ENCODE measurements at places on chromosomes 6 and 20. TPM values are rescaled to one million over a fixed set of nuclear protein-coding genes. Genes with fewer than 3 reads are reported as not detected.

Gene BMP5
- 5.6 TPM for total RNA-seq

Gene ANKRD6
- 2.7 TPM for total RNA-seq

Gene BNIP5
- total RNA-seq = 16.0 TPM

Gene SYCP2L
- total RNA-seq = not detected

DNA sequence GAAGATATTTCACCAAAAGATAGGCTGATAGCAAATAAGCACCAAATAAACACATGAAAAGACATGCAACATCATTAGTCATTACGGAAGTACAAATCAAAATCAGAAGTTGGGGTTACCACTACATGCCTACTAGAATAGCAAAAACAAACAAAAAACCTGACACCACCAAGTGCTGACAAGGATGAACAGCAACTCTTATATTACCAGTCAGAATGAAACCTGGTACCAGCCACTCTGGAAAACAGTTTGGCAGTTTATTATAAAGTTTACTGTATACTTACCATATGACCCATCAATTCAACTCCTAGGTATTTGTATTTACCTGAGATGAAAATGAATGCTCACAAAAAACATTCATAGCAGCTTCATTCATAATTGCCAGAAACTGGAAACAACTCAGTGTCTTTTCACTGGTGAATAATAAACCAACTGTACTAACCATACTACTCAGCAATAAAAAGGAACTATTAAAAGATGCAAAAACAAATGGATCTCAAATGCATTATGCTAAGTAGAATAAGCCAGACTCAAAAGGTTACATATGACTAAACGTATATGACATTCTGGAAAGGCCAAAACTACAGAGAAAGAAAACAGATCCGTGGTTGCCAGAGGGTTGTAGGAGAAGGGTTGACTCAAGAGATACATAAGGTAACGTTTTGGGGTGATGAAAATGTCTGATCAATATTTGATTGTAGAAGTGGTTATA is 33.0 kb downstream of the NUP153 start:
- peaks cover 51% of the 10 kb centered on the region for H3K36me3 ChIP-seq
- no peak overlapping the region for H3K4me3 ChIP-seq
- peaks cover under 1% of the 10 kb centered on the region for H3K4me1 ChIP-seq
- no peaks in the 10 kb centered on the region for H3K27me3 ChIP-seq

GRCh38 chr20:61057443-61058121 is 194.5 kb upstream of the CDH4 start:
- H3K27ac ChIP-seq = no peak overlapping the region
- no peaks in the 10 kb centered on the region for H3K36me3 ChIP-seq
- no peaks in the 10 kb centered on the region for H3K4me1 ChIP-seq
- DNase-seq = no peak
- H3K27me3 ChIP-seq = no peaks in the 10 kb centered on the region
- H3K4me3 ChIP-seq = no peak overlapping the region

DNA sequence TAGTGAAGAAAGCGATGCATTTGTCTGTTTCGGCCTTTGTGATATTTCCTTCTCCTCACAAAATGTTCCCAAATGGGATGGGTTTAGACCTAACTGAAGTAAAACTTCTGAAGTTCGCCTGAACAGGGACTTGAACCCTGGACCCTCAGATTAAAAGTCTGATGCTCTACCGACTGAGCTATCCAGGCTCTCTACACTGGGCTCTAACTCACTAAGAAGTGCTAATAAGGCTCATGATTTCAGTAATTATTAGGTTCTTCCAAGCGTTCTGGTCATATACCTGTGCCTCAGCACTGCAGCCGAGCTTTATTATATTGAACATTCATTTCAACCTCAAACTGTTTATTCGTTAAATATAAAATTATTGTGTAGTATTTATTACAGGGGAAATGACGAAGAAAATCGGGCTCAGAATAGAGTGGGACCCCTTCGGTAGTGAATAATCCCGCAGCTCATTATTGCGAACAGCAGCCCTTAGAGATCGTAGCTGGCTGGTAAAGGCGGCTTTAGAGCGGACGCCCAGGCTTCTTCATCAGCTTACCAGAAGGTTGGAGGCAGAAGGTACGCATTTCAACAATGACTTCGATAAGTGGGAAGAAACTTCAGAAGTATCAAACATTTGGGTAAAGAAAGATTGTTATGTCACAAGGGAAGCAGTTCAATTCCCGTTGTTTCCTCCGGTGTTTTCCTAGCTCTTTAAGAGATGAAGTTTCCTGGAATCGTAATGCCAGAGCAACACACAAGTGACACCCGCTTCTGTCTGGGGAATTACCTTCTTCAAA is 119.0 kb upstream of the ZNF184 start:
- H3K4me1 ChIP-seq = peaks cover 7% of the 10 kb centered on the region
- DNase-seq = no peak
- H3K27ac ChIP-seq = no peak overlapping the region
- H3K4me3 ChIP-seq = no peak overlapping the region
- peaks cover 92% of the 10 kb centered on the region for H3K27me3 ChIP-seq
- H3K36me3 ChIP-seq = no peaks in the 10 kb centered on the region

DNA sequence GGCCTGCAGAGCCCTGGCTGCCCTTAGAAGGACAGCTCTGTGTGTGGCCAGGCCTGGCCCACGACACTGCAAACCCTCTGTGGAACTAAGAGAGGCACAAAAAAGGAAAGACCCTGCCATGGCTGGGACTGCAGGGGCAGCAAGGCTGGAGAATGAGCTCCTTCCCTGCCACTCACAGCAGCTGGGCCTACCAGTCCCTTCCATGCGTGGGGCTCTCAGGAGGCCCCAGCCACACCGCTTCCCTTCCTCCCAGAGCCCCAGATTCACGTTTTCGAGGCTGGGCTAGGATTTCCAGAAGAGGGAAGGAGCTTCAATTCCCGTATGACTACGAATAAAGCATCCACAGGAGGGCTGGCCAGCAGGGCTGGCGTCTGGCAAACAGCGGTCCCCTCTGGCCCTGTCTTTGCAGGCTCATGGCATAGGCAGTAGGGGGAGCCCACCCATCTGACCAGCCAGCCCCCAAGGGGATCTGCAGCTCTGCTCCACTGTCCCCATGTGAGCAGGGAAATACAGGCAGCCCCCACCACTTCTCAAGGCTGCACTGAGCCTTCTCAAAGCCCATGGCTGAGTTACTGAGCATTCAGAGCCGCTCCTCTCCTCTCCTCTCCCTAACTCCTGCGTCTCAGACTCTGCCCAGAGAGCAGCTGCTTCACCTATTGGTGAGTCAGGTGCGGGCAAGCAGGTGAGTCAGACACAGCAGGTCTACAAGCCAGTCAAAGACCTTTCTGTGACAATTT is 53.1 kb downstream of the NINL start:
- DNase-seq = no peak
- peaks cover 3% of the 10 kb centered on the region for H3K4me1 ChIP-seq
- H3K27ac ChIP-seq = peak overlapping the region; percentile 57
- H3K36me3 ChIP-seq = no peaks in the 10 kb centered on the region
- no peak overlapping the region for H3K4me3 ChIP-seq

DNA sequence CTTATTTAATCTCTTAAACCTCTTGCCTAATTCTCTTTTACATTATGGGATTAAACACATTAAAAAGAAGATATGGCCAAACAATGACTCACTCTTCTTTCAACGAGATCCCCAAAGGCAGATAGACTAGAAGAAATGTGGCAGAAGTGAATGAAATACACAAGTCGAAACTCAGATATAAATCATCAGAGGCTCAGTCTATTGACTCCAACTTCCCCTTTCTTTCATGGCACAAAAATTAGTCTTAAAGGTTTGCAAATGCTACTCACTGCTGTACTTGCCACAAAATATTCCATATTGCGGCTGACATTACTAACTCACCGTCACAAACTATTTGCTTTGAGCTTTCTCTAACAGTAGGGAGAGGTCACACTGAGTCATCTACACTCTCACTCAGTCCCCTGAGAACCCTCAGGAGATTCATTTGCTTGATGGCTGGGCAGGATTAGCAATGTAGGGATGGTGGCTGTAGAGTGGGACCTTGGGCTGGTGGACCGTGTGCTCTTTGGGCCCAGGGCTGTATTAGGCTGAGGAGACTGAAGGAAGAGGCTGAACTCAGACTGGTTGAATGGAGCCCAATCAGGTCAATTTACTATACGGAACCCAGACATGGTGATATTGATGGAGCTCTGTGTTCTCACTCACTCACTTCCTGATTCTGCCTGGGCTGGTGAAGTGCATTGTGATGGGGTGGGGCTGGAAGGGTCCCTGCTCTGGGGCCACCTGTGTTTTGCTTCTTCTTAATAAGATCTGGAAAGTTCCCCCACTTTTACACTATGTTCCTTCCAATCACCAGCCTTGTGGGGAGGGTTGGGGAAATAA is 42.8 kb upstream of the UBR2 start:
- H3K27me3 ChIP-seq = no peaks in the 10 kb centered on the region
- no peaks in the 10 kb centered on the region for H3K36me3 ChIP-seq
- H3K27ac ChIP-seq = no peak overlapping the region
- H3K4me1 ChIP-seq = no peaks in the 10 kb centered on the region
- H3K4me3 ChIP-seq = no peak overlapping the region

- no peaks in the 10 kb centered on the region for H3K36me3 ChIP-seq
- no peaks in the 10 kb centered on the region for H3K4me1 ChIP-seq
- DNase-seq = no peak
- H3K27ac ChIP-seq = no peak overlapping the region
- H3K4me3 ChIP-seq = no peak overlapping the region
These were observed 241.8 kb downstream of the CDH4 start for GRCh38 chr20:61493798-61494305.

GRCh38 chr20:63873477-63873971 is 8.5 kb downstream of the TPD52L2 start:
- peak overlapping the region; percentile 36 for H3K27ac ChIP-seq
- H3K4me1 ChIP-seq = no peaks in the 10 kb centered on the region
- peaks cover 67% of the 10 kb centered on the region for H3K36me3 ChIP-seq
- no peak overlapping the region for H3K4me3 ChIP-seq

DNA sequence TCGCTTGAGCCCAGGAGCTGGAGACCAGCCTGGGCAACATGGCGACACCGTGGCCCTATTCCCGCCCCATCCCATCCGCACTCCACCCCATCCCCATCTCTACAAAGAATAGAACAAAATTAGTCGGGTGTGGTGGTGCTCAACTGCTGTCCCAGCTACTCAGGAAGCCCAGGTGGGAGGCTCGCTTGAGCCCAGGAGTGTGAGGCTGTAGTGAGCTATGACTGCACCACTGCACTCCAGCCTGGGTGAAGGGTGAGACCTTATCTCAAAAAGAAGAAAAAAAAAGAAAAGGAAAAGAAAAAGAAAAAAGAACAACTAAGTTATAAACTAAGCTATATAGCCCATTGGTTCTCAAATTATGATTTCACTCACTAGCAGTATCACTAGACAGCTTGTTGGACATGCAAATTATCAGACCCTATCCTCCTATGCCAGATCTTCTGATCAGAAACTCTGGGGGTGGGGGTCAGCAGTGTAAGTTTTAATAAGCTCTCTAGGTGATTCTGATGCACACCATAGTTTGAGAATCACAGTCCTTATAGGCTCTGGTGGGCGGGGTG is 491 bp upstream of the ITCH start:
- H3K4me1 ChIP-seq = peaks cover 40% of the 10 kb centered on the region
- DNase-seq = no peak
- peak overlapping the region; percentile 95 for H3K27ac ChIP-seq
- peak overlapping the region; percentile 89 for H3K4me3 ChIP-seq

- DNase-seq = no peak
- H3K27me3 ChIP-seq = no peaks in the 10 kb centered on the region
- no peaks in the 10 kb centered on the region for H3K36me3 ChIP-seq
- no peak overlapping the region for H3K27ac ChIP-seq
- no peaks in the 10 kb centered on the region for H3K4me1 ChIP-seq
- no peak overlapping the region for H3K4me3 ChIP-seq
These were observed 76.8 kb upstream of the DUSP22 start for GRCh38 chr6:215335-216034.

DNA sequence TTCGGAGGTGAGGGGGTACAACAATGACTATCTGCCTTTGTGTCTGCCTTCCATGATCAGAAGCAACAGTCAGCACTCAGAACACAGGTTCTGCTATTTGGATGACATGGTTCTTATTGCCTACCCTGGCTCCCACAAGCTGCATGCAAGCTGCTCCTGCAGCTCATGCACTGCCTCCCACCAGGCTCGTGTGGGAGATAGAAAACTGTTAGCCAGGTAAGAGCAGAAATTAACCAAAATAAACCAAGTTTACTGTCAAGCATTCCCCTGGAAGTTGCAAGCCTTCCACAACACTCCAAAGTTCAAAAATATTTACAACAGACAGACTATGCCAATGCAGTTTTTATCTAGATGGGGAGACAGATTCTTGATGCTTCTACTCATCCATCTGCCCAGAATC is 31.0 kb downstream of the OPRM1 start:
- no peak overlapping the region for H3K27ac ChIP-seq
- H3K4me1 ChIP-seq = no peaks in the 10 kb centered on the region
- H3K4me3 ChIP-seq = no peak overlapping the region
- H3K27me3 ChIP-seq = no peaks in the 10 kb centered on the region
- H3K36me3 ChIP-seq = no peaks in the 10 kb centered on the region

- no peaks in the 10 kb centered on the region for H3K36me3 ChIP-seq
- no peak for DNase-seq
- no peaks in the 10 kb centered on the region for H3K27me3 ChIP-seq
- H3K4me3 ChIP-seq = no peak overlapping the region
- peaks cover 5% of the 10 kb centered on the region for H3K4me1 ChIP-seq
These were observed 124.2 kb downstream of the SLC24A3 start for GRCh38 chr20:19336631-19337030.

GRCh38 chr6:167678102-167679101 is 148.3 kb upstream of the AFDN start:
- H3K27ac ChIP-seq = no peak overlapping the region
- peaks cover 38% of the 10 kb centered on the region for H3K4me1 ChIP-seq
- no peaks in the 10 kb centered on the region for H3K36me3 ChIP-seq
- peaks cover 18% of the 10 kb centered on the region for H3K27me3 ChIP-seq
- H3K4me3 ChIP-seq = peak overlapping the region; percentile 40
